ENCODE measurements at places on chromosomes 3 and 15. TPM values are rescaled to one million over a fixed set of nuclear protein-coding genes. Genes with fewer than 3 reads are reported as not detected.

The ARHGEF26 gene
- polyA plus RNA-seq: 12.6 TPM

The DENND4A gene
- 27.7 TPM for polyA plus RNA-seq

The LOXL1 gene
- 8.5 TPM for polyA plus RNA-seq

The ZNF662 gene
- polyA plus RNA-seq: 23.4 TPM

The FANCD2 gene
- polyA plus RNA-seq: 14.5 TPM

The TRPM1 gene
- not detected for polyA plus RNA-seq

The RBMS3 gene
- polyA plus RNA-seq: 10.8 TPM

The SCG5 gene
- polyA plus RNA-seq: 22.2 TPM

GRCh38 chr15:60154764-60155325 is 150.7 kb downstream of the FOXB1 start:
- no peaks in the 10 kb centered on the region for H3K4me1 ChIP-seq

DNA sequence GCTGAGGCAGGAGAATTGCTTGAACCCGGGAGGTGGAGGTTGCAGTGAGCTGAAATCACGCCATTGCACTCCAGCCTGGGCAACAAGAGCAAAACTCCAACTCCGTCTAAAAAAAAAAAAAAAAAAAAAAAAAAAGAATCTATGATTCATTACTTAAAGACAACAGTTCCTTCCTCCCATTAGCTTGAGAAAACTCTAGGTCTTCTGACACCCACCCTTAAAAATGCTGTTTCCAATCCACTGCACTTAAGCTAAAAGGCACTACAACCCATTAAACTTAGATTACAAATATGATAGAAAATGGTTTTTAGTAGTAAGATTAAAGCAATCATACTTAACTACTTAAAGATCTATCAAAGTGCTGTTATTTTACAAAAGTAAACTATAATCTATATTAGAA is 40.0 kb upstream of the BHLHE40 start:
- no peak overlapping the region for H3K4me3 ChIP-seq
- no peaks in the 10 kb centered on the region for H3K4me1 ChIP-seq
- no peaks in the 10 kb centered on the region for H3K27me3 ChIP-seq
- DNase-seq: no peak
- no peak overlapping the region for H3K27ac ChIP-seq

DNA sequence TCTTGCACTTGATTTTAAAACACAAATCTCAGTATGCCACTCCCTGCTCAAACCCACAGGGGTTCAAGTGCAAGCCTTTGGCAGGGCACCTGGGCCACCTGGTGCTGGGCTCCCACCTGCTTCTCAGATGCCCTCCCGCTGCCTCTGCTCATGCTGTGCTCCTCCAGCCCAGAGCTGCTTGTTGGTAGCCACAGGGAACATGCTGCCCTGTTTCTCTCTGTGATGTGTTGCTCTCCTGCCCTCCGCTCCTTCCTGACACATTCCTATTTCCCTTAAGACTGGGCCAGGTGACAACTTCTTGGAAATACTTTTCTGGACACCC is 27.1 kb upstream of the KY start:
- H3K4me3 ChIP-seq: no peak overlapping the region
- H3K36me3 ChIP-seq: no peaks in the 10 kb centered on the region
- DNase-seq: no peak

DNA sequence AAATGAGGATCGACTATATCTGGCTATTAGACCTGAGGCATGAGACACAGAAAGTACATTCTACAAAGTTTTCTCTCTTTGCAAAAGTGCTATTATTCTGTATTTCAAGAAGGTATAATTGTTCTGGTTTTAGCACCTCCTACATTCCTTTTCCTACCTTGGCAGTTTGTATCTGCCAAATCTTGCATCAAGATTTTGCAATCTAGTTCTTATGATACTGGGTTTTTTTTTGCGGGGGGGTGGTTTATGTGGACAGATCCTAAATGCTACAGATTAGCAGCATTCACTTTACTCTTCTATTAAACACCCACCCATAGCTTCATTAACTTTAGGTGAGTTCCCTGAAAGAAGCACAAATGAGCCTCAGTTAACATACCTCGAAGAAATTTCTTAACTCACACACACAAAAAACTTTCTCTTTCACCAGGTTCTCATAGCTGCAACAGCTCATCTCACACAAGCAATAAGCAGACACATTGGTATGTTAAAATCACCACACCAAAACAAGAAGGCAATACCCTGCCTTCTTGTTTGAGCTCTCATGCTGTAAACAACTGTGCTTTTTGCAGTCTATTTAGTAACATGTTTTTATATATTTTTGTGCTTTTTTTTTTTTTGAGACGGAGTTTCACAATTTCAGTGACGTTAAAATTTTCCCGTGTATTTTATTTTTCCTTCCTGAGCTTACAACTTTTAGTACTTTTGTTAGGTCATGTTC is 73.0 kb upstream of the VGLL4 start:
- no peak for DNase-seq
- peaks cover 9% of the 10 kb centered on the region for H3K4me1 ChIP-seq
- no peak overlapping the region for H3K4me3 ChIP-seq
- no peak overlapping the region for H3K27ac ChIP-seq
- H3K36me3 ChIP-seq: no peaks in the 10 kb centered on the region
- H3K27me3 ChIP-seq: no peaks in the 10 kb centered on the region

- H3K27ac ChIP-seq: no peak overlapping the region
- no peaks in the 10 kb centered on the region for H3K27me3 ChIP-seq
- no peaks in the 10 kb centered on the region for H3K36me3 ChIP-seq
- no peak overlapping the region for H3K4me3 ChIP-seq
- DNase-seq: no peak
Measured at GRCh38 chr3:117728226-117728625, 1018.6 kb downstream of the TUSC7 start.

DNA sequence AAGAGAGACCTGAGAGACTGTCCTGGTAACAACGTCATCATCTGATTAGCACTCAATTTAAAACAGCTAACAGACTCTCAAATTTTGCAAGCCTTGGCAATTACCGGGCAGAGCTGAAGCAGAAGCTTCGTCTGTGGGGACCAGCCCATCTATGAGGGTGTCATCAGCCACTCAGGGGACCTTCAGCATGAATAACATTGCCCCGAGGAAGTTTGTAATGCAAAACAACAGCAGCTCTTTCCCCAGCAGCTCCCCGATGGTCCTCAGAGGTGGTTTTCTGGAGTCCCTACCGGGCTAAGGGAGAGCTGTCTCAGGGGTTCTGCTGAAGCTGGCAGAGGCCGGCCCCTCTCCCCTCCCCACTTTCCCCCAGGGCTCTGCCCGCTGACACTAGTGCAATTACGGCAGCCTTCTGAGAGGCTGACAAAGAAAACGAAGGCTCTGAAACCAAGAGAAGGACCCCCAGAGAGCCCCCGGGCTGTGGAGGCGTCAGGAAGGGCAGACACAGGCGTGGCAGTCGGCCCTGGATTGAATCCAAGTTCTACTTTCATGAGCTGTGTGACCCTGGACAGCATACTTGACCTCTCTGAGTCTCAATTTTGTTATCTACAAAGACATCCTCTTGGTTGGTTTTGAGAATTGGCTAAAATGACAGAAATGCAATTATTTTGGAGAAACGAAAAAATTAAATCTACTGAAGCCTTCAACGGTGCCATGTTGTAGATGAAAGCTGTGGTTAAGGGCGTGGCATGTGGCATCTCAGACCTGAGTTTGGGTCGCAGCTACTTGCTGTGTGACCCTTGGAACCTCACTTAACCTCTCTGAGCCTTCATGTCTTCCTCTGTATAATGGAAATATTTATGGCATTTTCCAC is 102.1 kb upstream of the TLE3 start:
- DNase-seq: no peak
- no peak overlapping the region for H3K4me3 ChIP-seq
- no peak overlapping the region for H3K27ac ChIP-seq
- peaks cover 23% of the 10 kb centered on the region for H3K27me3 ChIP-seq
- H3K4me1 ChIP-seq: no peaks in the 10 kb centered on the region

DNA sequence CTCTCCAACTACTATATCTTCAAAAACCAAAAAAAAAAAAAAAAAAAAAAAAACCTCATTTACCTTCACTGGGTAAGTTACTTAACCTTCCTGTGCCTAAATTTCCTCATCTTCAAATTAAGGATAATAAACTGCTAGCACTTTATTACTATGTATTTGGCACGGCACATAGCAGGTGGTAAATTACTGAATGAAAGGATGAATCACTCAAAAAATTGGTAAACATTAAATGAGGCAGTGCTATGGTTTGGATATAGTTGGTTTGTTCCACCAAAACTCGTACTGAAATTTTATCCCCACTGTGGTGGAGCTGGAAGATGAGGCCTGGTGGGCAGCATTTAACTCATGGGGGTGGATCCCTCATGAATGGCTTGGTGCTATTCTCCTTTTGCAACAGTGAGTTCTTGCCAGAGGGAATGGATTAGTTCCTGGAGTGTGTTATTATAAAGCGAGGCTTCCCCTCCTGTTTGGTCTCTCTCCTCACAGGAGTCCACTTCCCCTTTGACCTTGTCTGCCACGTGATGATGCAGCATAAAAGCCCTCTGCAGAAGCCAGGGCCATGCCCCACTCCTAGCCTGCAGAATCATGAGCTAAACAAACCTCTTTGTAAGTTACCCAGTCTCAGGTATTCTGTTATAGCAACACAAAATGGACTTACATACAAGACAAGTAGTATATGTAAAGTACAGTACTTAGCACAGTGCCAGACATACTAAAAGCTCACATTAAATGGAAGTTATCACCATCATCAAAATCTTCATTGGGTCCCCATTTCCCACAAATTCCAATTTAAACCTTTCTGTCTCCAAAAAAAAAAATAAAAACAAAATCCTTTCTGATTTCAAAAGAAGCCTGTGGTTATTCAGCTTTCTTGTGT is 20.6 kb downstream of the DCUN1D1 start:
- peaks cover 2% of the 10 kb centered on the region for H3K4me1 ChIP-seq
- H3K27ac ChIP-seq: no peak overlapping the region
- DNase-seq: no peak
- H3K36me3 ChIP-seq: peaks cover 26% of the 10 kb centered on the region
- H3K27me3 ChIP-seq: no peaks in the 10 kb centered on the region
- H3K4me3 ChIP-seq: no peak overlapping the region

DNA sequence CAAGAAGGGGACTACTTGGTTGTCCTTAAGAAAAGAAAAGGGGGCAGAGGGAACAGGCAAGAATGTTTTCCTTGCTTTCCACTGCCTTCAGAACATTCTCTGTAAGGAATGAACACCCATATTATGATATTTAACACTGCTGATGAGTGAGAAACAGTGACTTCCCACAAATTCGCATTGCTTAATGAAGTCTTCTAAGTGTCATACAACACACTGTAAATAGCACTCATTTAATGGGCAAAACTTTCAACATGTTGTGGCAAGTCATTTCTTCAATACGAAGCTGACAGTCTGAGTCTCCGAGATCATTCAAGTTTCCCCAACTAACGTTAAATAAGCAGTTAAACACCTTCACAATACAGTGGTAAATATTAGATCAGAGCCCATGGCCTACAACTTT is 464.4 kb downstream of the SHQ1 start:
- no peaks in the 10 kb centered on the region for H3K36me3 ChIP-seq
- H3K27ac ChIP-seq: no peak overlapping the region
- no peak overlapping the region for H3K4me3 ChIP-seq
- peaks cover 31% of the 10 kb centered on the region for H3K4me1 ChIP-seq
- DNase-seq: no peak
- H3K27me3 ChIP-seq: no peaks in the 10 kb centered on the region

- no peak overlapping the region for H3K4me3 ChIP-seq
- no peak for DNase-seq
- no peaks in the 10 kb centered on the region for H3K27me3 ChIP-seq
- H3K36me3 ChIP-seq: no peaks in the 10 kb centered on the region
Measured at GRCh38 chr3:10180289-10180688, 15.6 kb downstream of the IRAK2 start.

- no peaks in the 10 kb centered on the region for H3K27me3 ChIP-seq
- no peak for DNase-seq
- no peak overlapping the region for H3K4me3 ChIP-seq
- no peaks in the 10 kb centered on the region for H3K4me1 ChIP-seq
- no peak overlapping the region for H3K27ac ChIP-seq
- H3K36me3 ChIP-seq: no peaks in the 10 kb centered on the region
Measured at GRCh38 chr3:101043687-101044078, 50.5 kb upstream of the ABI3BP start.

DNA sequence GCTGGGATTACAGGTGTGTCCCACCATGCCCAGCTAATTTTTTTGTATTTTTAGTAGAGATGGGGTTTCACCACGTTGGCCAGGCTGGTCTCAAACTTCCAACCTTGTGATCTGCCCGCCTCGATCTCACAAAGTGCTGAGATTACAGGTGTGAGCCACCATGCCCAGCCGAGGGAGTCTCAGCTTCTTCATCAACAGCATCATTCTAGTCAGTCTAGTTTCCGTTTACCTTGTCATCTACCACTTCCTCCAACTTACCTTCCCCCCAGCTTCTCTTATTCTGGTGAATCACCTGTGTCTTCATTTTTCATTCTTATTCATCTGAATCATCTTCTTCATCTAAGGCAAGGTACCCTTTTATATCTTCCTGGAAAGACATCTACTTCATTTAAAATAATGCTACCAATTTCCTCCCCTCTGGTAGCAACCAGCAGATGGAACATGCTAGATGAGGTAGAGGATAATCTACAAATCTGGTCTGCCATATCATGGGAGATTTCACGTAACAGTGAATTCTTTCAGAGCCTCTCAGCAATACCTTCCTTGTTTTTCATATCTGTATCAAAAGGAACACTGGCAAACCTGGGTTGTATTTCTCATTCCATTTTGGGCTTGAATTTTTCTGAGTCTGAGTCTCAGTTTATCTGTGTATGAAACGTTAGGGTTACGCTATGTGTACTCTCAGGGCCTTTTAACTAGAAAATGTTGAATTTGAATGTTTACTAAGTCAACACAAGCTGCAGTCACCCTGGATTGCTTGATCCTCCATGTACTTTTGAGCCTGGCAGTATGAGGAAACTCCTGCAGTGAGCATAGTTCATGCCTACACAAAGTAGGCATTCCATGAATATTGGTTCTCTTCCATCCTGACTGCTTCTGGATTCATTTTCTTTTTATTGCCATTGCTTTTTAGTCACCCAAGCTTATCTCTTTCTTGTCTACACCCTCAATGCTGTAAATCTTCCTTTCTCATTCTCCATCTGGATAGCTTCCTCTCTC is 16.8 kb downstream of the LPP start:
- H3K27me3 ChIP-seq: no peaks in the 10 kb centered on the region
- DNase-seq: peak; percentile 51
- peak overlapping the region; percentile 54 for H3K27ac ChIP-seq
- H3K36me3 ChIP-seq: no peaks in the 10 kb centered on the region
- peaks cover 41% of the 10 kb centered on the region for H3K4me1 ChIP-seq

DNA sequence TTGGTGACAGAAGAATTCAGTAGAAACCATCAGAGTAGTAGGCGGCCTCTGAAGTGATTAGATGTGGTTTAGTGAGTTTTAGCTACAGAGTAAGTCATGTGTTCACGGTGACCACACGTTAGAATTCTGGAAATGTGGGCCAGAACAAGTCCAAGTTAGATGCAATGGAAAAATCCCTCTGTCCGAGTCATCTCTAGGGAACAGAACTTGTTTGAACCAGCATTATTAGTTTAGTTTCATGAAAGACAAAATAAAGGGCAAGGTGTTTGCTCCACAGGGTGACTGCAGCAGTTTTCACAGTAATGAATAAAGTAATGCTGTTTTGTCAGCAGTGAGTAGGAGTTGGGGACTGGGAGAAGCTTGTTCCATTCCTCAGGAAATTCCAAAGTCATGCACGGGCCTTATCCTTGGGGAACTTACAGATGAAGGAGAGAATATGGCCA is 100.2 kb downstream of the CGNL1 start:
- no peak overlapping the region for H3K27ac ChIP-seq
- DNase-seq: no peak
- H3K4me3 ChIP-seq: no peak overlapping the region
- H3K4me1 ChIP-seq: peaks cover 24% of the 10 kb centered on the region
- no peaks in the 10 kb centered on the region for H3K27me3 ChIP-seq

Data from large intestine (tissue), 12 donors.